ENCODE measurements at places on chromosomes 3 and 15. TPM values are rescaled to one million over a fixed set of nuclear protein-coding genes. Genes with fewer than 3 reads are reported as not detected.

ZNF609 gene
- 24.7 TPM for total RNA-seq

FBLN2 gene
- total RNA-seq: 34.8 TPM

DPH6 gene
- total RNA-seq: 10.2 TPM

CD96 gene
- not detected for total RNA-seq

LEKR1 gene
- total RNA-seq: 1.4 TPM

GNAT1 gene
- not detected for total RNA-seq

STRC gene
- 0.33 TPM for total RNA-seq

MKRN2OS gene
- total RNA-seq: 1.1 TPM
